ENCODE measurements at places on chromosomes 3 and 15.
A peak's percentile ranks its signal among the peaks of the same experiment; 100 is the strongest.

- peak; percentile 29 for DNase-seq
Measured at GRCh38 chr3:150469031-150469930, 61.2 kb downstream of the TSC22D2 start.

- no peak for DNase-seq
Measured at GRCh38 chr3:61758839-61759238, 197.5 kb downstream of the PTPRG start.

DNA sequence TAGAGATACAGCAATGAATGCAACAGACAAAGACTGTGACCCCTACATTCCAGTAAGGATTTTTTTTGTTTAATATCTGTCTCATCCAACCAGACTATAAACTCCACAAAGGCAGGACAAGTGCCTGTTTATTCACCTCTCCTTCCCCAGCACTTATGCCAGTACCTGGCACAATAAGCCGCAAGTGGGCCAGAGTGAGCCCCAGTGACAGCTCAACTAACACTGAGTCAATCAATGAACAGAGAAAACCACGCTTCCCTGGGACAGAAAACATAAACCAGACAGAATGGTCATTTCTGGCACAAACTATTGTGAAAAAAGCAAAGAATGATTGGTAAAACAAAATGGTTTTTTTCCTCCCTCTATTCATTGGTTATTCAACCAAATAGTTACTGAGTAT, 52.2 kb downstream of the RYK start:
- no peak for DNase-seq

GRCh38 chr3:170077361-170077760, 39.6 kb downstream of the GPR160 start:
- DNase-seq = no peak

GRCh38 chr3:128343287-128344051, 123.2 kb downstream of the DNAJB8 start:
- peak; percentile 57 for DNase-seq

DNA sequence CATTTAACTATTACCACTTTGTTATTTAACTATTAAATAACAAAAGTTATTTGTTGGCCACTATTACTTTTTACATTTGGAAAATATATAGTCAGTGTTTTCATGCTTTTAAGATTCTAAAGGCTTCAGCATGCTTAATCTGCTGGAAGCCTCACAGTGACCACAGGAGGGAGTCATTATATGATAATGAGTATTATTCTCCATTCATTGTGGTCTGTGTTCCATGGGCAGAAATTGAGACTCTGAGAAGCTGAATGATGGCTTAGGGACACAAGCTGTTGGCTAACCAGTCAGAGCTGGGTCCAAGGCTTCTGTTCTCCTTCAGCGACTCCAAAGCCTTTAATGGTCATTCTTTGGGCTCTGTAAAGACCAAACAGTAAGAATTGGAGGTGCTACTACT, 64.7 kb downstream of the BFSP2 start:
- no peak for DNase-seq

GRCh38 chr3:172152874-172153273, 113.5 kb downstream of the FNDC3B start:
- DNase-seq = no peak

DNA sequence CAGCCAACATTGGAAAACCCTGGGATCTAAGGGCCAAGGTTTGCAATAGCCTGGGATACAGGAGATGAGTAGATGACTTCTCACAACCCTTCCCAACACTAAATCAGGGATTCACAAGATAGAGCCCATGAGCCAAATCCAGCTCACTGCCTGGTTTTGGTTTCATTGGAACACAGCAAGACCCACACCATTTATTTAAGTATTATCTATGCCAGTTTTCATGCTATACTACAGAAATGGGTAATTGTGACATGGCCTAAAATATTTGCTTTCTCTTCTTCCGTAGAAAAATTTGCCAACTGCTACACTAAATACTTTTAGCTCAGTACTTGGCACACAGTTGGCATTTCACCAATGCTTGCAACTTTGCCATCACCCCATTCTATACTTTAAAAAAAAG, 132.0 kb upstream of the LMCD1 start:
- no peak for DNase-seq

DNA sequence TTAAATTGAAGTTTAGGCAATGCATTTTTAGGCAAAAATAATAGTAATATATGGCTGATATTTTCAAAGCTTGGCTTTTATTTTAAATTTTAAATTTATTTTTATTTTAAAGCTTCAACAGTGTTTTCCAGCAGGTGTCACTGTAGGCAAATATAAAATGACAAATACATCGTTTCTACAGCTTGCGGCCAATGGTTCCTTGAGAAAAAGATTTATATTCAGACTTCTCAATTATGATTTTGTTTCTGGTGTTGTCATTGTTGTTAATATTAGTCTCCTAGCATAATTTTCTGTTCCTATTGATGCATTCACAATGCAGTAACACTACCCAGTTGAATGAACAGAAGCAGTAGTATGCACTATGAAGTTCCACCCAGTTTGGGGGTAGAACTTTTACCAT, 220.7 kb upstream of the DNAJC19 start:
- DNase-seq = no peak

DNA sequence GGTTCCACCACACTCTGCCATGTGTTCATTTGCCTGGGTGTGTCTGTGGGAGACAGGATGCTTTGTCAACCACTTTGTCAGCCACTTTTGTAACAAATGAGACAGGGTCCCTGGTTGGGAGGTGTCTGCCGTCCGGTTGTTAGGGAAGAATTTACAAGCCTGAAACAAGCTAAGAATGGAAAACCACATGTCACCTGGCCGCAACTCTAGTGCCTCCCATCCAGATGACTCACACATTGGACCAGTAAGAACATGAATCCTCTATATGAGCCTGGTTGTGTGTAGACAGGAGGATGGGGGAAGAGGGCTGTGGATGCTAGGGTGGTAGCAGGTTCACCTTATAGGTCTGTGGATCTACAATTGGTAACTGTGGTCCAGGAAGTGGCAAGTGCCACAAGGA, 335.3 kb downstream of the CLSTN2 start:
- DNase-seq = no peak

DNA sequence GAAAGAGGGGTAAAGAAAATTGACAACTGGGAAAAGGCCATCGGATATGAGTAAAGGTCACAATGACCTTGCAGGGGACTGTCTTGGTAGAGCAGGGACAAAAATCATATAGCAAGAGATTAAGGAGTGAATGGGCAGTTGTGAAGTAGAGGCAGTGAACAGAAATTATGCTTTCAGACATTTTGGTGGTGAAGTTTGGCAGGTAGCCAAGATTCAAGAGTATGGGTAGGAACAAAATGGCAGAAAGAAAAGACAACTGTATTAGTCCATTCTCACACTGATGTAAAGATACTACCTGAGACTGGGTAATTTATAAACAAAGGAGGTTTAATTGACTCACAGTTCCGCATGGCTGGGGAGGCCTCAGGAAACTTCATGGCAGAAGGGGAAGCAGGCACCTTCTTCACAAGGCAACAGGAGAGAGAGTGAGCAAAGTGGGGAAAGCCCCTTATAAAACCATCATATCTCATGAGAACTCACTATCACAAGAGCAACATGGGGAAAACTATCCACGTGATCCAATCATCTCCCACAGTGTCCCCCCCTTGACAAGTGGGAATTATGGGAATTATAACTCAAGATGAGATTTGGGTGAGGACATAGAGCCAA, 84.0 kb downstream of the CGNL1 start:
- no peak for DNase-seq

DNA sequence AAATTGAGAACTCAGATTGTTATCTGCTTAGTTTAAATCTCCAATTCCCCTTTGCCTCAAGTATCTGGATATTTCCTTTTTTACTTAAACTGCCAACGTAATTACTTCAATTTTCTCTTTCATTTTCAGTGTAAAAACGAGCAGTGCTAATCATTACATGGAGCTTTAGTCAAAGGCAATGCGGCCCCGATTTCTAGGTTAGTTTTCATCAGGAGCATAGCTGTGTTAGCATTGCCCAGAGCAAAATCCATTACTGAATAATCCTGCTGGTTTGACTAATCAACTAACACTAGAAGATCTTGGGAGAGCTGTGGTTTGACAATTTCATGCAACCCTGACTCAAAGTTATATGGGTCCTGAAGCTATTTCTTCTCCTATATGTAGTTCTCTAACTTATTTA, 46.2 kb downstream of the ZPLD1 start:
- no peak for DNase-seq

GRCh38 chr3:39569095-39569494, 101.6 kb downstream of the MOBP start:
- DNase-seq = no peak

GRCh38 chr15:71678191-71678590, 132.2 kb upstream of the NR2E3 start:
- no peak for DNase-seq

DNA sequence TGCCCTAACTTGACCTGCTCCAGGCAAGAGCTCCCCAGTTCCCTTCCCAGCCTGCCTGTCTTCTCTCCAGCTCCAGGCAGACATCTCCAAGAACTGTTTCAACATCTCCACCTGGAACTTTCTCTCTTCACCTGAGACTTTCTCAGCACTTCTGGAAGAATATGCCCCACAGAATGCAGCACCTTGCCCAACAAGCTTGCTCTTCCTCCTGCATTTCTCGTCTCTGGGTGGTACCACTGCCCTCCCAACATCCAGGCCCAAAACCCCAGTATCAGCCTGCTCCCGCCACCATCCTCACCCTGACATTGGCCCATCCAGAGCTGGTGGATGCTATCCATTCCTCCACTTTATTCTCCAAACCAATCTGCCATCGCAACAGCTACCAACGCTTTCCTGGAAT, 8.8 kb downstream of the RFTN1 start:
- DNase-seq = no peak

- no peak for DNase-seq
Measured at GRCh38 chr15:99343881-99344551, 92.7 kb downstream of the LRRC28 start.

GRCh38 chr15:29311696-29312095, 42.1 kb upstream of the NSMCE3 start:
- no peak for DNase-seq

GRCh38 chr3:61807865-61808276, 246.5 kb downstream of the PTPRG start:
- DNase-seq = peak; percentile 24

- no peak for DNase-seq
Measured at GRCh38 chr3:167866331-167866730, 130.8 kb downstream of the SERPINI1 start.

GRCh38 chr3:49362561-49362960, 4.4 kb upstream of the GPX1 start:
- no peak for DNase-seq

DNA sequence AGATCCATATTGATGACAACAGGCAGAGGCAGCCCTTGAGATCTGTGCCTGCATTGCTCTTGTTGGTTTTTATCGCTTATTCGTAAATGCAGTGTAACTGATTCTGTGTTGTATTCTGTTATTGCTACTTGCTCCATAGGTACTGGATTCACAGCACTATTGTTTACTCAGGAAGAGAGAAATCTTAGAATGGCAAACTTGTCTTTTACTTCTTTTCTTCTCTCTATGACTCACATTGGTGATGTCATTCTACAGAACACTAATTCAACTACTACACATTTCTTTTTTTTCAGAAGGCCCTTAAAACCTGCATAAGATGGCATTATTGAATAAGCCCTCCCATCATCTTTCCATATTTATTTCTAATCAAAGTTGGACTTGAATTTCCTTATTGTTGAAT, 201.0 kb upstream of the GBE1 start:
- no peak for DNase-seq

GRCh38 chr3:61682671-61683548, 121.5 kb downstream of the PTPRG start:
- DNase-seq = no peak

DNA sequence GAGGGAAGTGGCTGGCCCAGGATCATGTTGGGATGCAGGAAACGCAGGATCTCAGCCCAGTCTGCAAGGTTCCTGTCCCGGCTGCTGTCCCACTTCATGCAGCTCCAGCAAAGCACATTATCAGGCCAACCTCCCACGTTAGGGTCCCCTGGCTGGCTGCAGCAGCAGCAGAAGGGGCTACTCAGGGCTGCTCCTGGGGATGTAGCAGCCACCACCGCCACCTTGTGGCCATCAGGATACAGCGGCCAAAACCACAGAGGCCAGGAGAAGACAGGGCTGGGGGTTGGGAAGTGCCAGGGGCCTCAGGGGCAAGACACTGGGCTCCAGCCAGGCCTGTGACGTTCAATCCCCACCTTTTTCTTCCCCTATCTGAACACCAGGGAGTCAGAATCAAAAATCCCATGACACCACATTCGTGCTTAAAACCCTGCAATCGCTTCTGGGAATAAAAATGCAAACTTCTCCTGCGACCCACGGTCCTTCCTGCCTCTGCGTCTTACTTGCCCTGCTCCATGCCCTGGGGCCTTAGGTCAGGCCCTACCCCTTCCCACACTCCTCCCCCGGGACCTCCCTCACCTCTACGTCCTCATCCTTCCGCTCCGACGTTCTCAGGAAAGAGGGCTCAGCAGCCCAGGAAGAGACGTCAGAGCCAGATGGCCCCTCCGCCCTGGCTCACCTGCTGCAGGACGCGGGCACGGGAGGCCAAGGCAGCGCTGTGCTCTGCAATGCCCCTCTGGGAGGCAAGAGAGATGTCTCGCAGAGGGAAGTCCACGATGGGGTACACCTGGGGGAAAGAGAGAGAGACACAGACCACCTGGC, 21.5 kb downstream of the SSUH2 start:
- no peak for DNase-seq

DNA sequence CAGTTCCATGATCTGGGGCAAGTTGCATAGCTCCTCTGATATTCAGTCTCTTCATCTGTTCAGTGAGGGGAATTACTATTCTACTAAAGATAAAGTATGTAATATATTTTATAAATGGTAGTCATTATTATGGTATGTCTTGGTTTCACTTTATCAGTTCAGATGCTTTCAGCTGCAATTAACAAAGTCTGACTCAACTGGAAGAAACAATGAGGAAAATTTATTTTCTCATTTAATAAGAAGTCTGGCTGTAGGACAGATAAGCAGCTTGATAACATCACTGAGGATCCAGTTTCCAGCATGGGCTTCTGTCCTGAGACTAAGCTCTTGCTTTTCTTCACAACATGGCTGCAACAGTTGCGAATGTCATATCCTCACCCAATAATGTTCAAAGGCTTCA, 354.3 kb upstream of the TRIM42 start:
- no peak for DNase-seq

DNA sequence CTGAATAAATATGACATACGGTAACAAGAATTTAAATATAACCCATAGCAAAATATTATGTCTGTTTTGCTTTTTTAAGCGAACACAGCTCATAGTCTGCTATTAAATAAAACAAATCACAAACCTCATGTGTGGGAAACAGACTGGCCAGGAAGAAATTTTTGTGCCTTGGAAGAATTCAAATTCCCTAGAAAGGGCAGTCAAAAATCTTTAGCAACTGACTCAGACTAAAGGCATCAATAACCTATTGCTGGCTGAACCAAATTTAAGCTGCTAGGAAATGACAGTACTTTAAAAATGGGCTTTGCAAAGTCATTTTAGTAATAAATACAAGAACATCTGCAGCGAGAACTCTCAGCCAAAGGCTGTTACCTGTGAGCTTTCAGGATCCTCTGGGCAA, 151.4 kb downstream of the PLD1 start:
- DNase-seq = no peak

Measured in NCI-H446 treated with DMSO at 0.1 percent for 48 hours (cell line).